Activated CD4-positive, CD25-positive, alpha-beta regulatory T cell (primary cell): ENCODE measurements at places on chromosomes 13 and 19.

DNA sequence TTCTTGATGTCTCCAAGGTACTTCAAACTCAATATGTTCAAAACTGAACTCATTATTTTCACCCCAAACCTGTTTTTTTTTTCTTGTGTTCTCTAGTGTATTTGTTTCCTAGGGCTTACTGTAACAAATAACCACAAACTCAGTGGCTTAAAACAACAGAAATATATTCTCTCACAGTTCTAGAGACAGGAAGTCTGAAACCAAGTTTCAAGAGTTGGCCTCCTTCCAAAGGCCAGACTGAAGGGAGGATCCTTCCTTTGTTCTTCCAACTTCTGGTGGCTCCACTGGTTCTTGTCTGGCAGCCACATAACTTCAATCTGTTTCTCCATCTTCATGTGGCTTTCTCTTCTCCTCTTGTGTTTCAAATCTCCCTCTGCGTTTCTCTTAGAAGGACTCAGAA, 62.0 kb upstream of the PDCD5 start:
- DNase-seq = no peak

- DNase-seq = no peak
Observed at GRCh38 chr13:33207615-33207961, 78.0 kb downstream of the STARD13 start.

DNA sequence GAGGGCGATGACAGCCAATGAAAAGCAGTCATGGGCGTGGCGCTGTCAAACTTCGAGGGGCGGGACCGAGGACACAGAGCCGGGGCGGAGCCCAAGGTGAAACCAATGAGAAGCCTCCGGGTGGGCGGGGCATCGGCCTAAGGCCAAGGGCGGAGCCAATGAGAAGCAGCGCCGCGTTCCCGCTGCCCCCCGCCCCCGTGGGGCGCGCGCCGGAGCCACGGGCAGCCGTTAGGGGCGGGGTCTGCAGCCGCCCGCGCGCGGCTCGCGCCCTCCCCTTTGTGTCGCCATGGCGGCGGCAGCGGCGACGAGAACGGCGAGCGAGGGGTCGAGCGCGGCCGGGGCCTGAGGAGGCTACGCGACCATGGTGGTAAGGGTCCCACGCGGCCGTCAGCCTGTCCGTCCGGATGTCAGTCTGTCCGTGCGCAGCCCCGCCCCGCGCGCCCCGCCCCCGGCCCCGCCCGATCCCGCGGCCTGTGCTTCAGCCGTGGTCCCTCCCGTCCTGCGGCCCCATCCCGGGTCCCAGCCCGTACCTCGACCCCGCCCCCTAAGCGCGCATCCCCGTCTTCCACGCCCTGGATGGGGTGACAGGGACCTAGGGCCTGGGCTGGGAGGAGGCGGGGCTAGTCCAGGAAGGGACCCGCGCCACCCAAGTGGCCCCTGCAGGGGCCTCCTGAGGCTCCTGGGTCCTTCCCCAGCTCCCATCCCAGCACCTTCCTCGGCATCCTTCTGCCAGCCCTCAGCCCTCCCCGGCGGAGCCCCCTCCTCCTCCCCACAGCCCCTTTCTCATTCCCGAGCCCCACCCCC, at the start of gene ARHGAP33:
Gene ARHGAP33, plus strand, starts transcription at position 267 of the 804 bp plus-strand sequence. Its CDS starts 95 bp downstream, at position 362.
- peak; percentile 97 for DNase-seq

- no peak for DNase-seq
Observed at GRCh38 chr13:34913040-34913439, 29.0 kb upstream of the NBEA start.

DNA sequence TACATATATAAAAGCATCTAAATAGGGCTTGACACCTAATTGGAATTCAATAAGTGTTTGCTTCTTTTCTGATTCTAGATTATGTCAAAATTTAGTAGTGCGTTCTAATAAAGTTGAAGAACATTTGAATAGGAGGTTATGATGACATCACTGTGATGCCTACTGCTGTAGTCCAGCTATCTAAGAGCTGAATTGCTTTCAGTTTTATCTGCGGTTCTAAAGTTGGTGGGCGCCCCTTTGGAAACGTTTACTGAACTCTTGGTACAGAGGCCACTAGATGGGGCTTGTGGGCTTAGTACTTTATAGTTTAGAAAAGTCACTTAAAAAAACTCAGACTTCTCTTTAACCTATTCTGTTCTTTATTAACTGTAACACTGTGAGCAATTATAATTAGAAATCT, 776.9 kb downstream of the GPC5 start:
- DNase-seq = no peak

GRCh38 chr19:18793144-18794028, 2.3 kb upstream of the COMP start:
- DNase-seq = no peak
